ENCODE measurements at places on chromosomes 5 and 9.
A peak's percentile ranks its signal among the peaks of the same experiment; 100 is the strongest.

- DNase-seq, result peak; percentile 19
Measured at GRCh38 chr5:94276751-94277150, 341.7 kb downstream of the KIAA0825 start.

DNA sequence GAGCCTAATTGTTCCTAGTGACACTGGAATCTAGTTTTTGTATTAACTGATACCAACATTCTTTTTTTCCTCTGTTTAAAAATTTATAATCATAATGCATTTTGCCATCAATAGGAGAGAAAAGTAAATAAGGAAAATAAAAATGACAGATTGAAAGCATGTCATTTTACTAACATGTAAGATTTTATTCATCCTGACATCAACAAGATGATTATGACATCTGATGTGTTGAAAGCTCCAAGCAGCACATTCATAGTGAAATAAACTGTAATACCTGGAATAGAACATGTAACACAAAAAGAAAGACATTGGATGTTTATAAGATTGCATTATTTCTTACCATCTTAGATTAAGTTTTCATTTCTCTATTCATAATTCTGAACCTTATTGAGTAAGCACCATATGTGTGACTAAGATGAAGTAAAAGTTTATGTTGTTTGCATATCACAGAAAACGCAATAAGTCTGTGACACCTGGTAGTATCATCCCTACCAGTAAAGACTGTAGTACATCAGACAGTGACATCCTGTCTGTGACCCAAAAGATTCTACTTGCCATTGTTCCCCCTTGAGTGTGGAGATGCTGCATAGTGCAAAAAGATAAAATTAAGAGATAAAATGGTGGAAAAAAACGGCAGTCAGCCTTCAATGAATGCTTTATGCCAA lies 225.6 kb downstream of the PCSK5 start:
- no peak for DNase-seq

DNA sequence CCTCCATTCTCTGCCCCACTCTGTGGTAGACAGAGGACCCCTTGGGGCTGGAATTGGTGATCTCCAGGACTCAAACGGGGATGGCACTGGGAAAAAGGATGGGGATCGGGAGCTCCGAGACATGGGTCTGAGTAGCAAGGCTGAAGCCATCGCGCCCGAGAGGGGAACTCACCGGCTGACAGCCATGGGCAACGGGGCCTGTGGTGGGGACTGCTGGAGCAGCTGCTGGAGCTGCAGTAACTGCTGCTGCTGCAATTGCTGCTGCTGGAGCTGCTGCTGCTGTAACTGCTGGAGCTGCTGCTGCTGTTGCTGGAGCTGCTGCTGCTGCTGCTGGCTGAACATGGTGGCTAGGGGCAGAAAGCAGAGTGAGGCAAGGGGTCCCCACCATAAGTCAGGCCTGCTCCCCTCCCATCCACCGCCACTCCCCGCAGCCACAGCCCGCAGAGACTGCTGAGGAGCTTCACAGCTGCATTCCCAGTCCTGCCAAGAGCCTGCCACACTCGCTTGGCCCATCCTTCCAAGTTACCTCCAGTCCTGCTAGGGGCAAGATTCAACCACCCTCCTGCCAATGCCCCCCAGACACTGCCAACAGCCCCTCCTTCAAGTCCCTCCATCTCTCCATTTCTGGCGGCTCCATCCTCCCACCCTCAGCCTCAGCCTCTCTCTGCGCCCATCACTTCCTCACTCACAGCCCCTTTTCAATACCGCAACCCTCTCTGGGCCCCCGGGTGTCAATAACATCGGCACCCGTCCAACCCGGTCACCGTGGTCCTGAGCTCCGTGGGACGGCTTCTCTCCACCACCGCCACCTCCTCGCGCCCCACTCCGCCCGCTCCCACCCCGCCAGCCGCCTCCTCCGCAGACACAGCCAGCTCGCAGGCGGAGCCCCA lies 611 bp downstream of the CIZ1 start:
- DNase-seq, result no peak

GRCh38 chr9:37309136-37309535 lies 113.4 kb upstream of the GRHPR start:
- no peak for DNase-seq

GRCh38 chr5:159104759-159105144 lies 5.0 kb upstream of the EBF1 start:
- no peak for DNase-seq

DNA sequence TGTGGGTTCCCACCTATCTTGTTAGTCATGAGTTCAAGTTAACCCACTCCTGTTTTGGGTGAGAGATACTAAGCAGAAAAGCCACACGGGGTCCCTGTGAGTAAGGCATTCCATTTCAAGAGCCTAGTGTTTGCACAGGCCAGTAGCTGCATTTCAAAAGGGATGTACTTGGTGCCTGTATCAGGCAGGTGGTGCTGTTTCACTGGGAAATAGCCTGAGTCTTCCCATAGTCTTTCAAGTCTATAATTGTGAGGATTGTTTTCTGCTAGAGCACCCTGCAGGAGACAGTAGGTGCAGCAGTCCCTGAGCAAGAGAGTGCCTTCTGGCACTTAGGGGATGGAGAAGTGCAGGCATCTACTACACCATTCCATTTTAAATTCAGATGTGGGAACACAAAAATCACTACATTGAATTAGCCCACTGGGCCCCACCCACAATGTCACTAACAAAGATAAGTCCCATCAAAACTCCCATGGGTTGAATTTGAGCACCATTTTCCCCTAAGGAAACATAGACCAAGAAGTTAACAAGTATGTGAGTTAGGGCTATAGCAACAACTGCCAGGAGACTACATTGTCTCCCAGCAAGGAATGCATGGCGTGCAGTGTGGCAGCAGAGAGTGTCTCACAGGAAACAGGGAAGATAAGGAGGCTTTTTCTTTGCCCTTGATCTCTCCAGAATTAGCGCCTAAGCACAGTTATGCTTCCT lies 263.2 kb downstream of the COX7C start:
- peak; percentile 92 for DNase-seq

- peak; percentile 83 for DNase-seq
Measured at GRCh38 chr9:76321195-76321828, 72.9 kb downstream of the RFK start.

- DNase-seq, result no peak
Measured at GRCh38 chr5:149849966-149850910, 94.4 kb downstream of the PDE6A start.

DNA sequence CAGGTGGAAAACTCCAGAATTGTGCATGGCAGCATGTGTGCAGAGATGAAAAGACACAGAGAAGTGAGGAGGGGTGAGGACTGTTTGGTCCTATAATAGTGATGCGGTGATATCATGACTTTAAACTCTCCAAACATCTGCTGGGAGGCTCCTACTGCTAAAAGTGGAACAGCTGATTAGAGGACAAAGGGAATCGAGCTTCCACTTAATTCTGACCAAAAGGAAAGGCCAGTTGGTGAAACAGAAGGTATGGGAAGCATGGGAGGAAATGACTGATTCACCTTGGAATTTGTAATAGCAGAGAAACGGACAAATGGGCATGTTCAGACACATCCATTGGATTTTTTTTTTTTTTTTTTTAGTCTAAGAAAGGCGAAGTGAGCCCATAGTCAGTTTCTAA lies 67.5 kb upstream of the MAMDC2 start:
- DNase-seq, result peak; percentile 97

GRCh38 chr5:170404398-170404797 lies 15.2 kb upstream of the KCNMB1 start:
- no peak for DNase-seq

DNA sequence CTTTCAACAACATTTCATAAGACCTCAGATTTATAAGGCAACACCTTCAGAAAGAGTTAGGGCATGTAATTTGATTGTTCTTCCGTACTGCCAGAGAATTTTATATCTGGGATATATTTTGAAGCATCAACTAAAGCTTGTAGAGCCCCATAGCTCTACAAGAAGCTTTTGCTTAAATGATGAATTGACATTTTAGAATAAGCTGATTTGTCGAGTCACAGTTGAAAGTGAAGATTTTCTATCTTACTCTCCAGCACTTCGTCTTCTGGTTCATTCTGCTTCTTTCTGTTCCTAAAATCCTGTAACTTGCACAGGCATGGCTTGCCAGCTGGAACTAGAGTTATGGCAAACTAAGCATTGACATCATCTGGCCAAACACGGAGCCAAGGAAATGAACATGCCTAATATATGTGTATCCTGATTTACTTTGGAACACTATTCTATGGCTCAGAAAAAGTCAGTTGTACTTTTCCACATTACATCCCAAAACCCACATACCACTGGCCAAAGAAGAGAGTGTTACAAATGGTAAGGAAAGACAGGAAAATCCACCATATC lies 68.6 kb upstream of the MAST4 start:
- DNase-seq, result no peak

DNA sequence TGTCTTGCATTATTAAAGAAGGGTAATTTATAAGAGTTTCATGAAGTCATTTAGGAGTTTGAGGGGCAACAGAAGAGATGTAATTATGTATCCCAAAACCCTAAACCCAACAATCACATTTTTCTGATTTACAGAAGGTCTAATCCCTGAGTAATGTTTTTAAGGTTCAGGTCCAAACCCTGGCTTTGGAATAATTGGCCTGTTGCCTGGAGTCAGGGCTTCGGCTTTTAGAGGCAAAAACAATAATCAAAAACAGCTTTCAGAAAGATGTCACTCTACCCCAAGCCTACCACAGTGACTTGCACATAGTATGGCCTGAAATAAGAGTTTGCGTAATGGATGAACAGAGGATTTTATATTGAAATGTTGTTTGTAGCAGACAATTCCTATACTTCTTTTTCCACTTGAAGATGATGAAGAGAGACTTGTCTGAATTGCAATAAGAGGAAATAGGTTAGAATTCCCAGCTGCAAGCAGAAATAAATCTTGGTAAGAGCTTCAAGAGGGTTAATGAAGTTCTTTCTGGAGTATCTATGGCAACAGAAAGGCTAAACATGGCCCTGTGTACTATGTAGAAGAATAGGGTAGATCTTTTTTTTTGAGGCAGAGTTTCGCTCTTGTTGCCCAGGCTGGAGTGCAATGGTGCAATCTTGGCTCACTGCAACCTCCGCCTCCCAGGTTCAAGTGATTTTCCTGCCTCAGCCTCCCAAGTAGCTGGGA lies 152.0 kb downstream of the GPBP1 start:
- no peak for DNase-seq

DNA sequence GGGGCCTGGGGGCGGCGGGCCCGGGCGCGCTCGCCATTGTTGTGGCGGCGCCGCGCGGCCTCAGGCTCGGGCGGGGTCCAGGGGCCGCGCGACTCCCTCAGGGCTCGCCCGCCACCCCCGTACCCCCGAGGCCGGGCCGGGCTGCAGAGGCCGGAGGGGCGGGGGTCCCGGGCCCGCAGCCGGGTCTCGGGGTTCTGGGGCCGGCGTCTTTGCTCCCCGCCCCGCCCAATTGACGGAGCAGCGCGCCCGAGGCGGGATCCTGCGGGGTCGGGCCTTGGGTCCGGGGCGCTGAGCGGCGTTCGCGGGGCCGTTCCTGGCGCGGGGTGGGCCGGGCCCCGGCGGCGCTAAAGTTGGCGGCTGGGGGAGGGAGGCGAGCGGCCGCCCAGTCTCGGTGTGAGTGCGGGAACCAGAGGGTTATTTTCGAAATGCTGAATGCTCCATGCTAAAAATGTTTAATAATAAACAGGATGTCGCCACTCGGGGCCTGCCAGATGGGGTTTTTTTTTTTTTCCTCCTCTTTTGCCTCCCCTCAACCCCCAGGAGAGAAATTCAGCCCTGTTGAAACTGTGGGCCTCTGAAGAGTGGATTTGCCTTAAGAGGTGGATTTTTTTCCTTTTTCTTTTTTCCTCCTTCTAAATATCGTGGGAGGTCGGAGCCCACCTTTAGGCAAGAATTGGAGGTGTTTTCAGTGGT lies 724 bp downstream of the PRRC2B start:
- peak; percentile 52 for DNase-seq

DNA sequence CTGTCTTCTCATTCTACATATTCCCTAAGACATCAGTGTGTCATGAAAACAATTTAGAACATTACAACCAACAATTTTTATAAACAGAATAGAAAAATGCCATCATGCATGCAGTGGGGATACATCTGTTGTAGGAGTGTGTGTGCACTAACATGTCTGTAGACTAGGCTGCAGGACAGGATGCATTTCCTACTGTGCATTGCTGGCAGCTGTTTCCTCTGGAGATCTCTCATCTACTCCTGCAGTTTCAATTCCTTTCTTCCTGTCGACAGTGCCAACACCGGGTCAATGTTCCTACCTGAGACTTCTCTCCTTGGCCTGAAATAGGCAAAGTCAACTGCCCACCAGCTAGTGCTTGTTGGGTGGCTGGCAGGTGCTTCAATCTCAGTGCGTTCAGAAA lies 69.8 kb downstream of the ANKH start:
- no peak for DNase-seq

DNA sequence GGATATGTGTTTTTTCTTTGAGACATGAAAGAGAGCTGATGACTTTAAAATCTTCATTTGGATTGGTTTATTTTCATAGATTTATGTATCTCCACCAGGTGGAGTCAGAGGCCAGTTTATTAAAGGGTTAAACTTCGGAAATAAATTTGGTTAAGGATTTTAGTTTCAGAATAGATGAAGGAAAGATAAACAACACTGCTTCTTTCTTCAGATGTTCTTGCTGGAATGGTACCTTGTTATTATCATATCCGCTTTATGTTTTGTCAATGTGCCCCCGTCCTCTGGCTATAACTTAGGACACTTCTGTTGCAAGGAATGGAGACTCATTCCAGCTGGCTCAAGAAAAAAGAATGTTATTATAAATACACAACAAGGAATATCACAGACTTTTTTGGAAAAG lies 81.2 kb downstream of the ALDH1A1 start:
- DNase-seq, result peak; percentile 50

- DNase-seq, result no peak
Measured at GRCh38 chr9:68953771-68954170, 60.1 kb downstream of the PRKACG start.

DNA sequence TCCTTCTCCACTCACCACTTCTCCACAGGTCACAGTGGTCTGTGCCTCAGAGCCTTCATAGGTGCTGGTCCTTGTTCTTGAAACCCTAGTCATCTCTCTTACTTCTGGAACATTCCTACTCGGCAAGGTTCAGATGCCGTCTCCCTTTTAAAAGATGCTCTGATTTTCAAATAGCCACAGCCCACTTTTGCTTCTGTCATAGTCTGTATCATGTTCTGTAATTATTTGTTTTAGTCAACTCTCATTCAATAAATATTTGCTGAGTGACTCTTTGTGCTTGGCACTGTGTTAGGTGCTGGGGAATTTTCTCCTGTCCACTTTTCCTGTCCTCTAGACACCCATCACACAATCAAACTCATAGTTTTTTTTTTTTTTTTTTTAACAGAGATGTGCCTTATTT lies 181.3 kb upstream of the IL12B start:
- no peak for DNase-seq

DNA sequence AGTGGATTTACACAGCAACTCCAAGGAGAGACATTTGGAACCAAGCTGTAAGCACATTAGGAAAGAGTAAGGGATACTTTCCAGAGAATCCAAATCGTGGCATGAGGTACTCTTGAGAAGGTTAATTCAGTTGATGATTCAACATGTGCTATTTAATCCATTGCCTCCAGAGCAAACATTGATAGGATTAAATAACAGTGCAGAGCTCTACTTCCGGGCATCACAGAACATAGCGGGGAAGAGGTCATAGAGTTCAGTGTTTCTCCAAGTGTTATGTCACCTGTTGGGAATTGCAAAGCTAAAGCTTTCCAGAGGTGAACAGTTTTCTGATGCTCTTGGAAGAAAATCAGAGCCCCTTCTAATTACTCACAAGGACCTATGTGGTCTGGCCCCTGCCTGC lies 127.5 kb downstream of the PPP2R2B start:
- DNase-seq, result no peak

GRCh38 chr5:6264394-6264793 lies 114.0 kb downstream of the MED10 start:
- DNase-seq, result no peak
